NCI-H146 (cell line): ENCODE measurements at places on chromosomes 12 and 14.

GRCh38 chr12:25352083-25352918, 101.6 kb upstream of the KRAS start:
- no peak for DNase-seq

DNA sequence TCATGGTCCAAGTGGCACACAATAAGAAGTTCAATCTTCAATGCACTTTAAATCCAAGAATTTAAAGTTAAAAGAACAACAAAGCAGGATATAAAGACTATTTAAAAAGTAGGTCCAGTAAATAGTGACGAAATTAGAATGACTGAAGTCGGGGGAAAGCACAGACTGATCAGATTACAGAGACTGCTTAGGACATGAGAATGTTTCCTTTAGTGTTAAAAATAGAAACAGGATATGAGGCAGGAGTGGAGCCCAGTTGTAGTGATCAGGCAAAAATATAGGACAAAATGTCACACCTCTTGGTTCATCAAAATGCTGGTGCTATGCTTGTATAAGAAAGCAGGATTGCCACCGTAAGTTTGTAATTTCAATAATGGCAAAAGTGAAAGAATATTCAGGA, 52.2 kb upstream of the CD163 start:
- no peak for DNase-seq

GRCh38 chr12:97301576-97301975, 161.0 kb upstream of the RMST start:
- no peak for DNase-seq

GRCh38 chr12:24356240-24356804, 406.9 kb upstream of the SOX5 start:
- DNase-seq = no peak

DNA sequence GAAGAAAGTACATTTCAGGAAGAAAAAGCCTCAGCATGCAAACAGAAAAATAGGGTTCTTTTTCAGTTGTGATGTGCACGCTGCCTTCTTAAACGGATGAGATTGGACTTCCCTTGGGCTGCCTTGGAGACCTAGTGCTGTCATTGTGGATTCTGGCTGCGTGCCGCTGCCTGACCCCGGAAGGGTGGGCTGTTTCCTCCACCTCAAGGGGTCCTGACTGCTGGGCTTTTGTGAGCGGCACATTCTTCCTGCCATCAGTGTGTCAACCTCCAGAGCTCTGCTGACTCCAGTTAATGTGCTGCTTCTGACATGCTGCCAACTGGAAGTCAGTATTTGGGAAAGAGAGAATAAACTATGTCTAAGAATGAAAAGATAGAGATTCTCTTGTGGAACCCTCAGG, 25.1 kb downstream of the CCNK start:
- no peak for DNase-seq

DNA sequence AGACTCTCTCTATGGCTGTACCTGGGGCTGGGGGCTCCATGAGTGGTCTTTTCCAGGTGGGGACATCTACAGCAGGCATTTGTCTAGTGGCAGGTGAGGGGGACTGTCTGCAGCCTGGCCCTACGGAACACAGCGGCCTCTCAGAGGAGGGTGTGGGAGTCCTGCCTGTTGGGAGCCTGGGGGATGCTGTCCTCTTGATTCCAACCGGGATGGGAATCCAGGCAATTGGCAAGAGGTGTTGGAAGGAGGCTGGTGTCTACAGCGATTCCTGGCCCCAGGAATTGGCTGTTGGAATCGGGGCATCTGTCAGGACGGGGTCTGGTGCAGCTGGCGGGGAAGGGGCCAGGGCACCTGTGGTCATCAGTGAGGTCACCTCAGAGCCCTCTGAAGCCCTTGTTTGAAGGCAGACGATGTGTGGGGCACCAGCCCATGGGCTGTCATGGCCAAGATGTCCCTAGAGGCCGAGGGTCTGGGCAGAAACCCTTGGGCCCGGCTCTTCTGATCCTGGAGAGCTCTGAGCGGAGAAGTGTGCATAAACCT, 386.3 kb downstream of the TMEM121 start:
- DNase-seq = no peak

DNA sequence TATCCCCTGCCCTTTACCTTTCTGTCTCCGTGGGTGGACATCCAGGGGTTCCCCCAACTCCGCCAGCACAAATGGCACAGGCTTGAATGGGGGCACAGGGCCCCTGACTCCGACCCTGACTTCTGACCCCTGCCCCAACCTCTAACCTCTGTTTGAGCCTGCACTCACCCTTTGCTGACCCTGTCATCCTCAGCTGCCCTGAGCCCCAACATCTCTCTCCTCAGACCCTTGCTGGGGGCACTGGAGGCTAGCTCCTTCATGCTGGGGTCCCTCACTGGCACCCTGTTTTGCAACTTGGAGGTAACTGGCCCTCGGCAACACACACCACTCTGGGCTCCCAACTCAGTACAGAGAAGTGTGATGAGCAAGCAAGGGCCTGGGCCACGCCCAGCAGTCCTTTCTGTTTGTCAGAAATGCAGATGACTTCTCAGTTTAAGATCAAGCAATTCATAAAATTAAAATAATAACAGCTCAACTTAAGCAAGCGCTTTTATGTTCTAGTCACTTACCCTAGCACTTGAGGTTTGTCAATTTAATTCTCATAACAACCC, 2.1 kb downstream of the IFI27 start:
- DNase-seq = no peak

- DNase-seq = no peak
Observed at GRCh38 chr12:115057445-115057844, 373.5 kb upstream of the TBX3 start.

GRCh38 chr14:95697764-95698163, 11.5 kb downstream of the TCL1B start:
- no peak for DNase-seq

DNA sequence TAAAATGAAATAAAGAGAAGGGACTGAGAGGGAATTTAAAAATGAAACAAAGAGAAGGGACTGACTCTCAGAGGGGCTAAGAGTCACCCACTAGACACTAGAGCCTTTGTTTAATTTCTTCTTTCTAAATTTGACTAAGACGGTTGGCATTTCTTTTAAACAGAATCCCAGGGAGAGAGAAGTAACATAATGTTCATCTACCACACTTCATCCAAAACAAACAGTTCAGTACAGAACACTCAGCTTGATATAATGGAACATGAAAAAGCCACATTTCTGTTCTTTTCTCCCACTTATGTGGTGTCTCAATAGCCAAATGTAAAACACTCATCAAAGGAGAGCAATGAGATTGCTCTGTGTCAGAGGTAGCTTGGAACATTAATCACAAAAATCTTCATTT, 10.1 kb upstream of the NT5DC3 start:
- DNase-seq = no peak
